ENCODE measurements at places on chromosomes 11 and 22.

DNA sequence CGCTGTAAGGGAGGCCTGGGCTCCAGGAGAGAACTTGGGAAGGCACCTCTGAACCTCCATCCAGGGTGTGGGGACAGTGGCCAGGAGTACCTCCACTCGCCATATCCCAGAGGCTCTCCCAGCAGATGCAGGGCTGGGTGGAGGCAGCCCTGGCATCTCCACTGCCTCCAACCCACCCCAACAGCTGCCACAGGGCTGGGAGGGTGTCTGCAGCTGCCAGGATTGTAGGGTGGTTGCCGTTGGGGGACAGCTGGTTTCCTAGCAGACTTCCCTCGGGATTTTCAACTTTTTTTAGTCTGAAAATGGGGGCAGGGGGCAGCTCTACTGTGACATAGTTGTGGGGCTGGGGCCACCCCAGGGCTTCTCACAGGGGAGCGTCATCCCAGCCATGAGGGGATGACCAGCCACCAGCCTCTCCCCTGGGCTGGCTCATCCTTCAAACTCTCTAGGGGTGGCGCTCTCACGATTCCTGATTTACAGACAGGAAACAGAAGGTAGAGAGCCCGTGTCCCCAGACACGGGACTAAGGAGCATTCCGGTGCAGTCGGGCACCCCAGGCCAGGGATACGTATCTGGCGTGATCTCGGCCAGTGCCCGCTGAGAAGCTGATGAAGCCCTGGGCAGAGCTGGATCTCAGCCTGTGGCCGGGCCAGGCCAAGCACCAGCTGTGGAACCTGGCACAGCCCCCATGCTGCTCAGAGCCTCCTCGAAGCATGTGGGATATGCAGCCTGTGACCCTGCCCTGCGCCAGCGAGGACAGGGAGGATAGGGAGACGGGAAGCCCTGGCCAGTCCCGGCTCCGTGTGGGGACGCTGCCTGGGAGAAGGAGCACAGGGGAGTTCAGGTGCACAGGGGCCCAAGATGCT is 9.9 kb downstream of the PRR5 start:
- DNase-seq: no peak

- peak; percentile 42 for DNase-seq
Measured at GRCh38 chr11:66068923-66069714, 953 bp upstream of the PACS1 start.

- no peak for DNase-seq
Measured at GRCh38 chr22:49015459-49015858, 812.2 kb downstream of the BRD1 start.

DNA sequence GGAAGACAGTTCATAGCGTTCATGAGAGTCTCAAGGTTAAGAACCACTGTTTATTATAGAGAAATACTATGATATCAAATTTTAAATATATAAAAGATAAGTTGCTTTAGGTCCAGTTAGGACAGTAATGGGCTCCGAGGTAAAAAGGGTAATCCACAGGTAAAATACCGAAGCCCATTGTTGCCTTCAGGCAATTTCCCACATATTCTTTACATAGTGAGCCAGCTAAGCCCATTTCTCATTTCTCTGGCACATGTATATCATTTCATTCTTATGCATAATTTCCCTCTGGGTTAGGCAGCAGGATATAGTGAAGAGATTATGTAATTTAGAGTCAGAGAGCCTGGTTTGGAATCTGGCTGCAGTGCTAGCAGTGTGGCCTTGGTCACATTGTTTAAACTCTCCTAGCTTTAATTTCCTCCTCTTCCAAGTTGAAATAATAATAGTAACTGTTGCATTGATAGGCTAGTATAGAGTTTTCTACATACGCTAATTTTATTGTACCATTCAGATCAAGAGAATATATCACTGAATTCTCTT is 7.6 kb upstream of the POU2AF1 start:
- DNase-seq: no peak

GRCh38 chr22:17164392-17165024 is 5.4 kb upstream of the HDHD5 start:
- DNase-seq: no peak

DNA sequence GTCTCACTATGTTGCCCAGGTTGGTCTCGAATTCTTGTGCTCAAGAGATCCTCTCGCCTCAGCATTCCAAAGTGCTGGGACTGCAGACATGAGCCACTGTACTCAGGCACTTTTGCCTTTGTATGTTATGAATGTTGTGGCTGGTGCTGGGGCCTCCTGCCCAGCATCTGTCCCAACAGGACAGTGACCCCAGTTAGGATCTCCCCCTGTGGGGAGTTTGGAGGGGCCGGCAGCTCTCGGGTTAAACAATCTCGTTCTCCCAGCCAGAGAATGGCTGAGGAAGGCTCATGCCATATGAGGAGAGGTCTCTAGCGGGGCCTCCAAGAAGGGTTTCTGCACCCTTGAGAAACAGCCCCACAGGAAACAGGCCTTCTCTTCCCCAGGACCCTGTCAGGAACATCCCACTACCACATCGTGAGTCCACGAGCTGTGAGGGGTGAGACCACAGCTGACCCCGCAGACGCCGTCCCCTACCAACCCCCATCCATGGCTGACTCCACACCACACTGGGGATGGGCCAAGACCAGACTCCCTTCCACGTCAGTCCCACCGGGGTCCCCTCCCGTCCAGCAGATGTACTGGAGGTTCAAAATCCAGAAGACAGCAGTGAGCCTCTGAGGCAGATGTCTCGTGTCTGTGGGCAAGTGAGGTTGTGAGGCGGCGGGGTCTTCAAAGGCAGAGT is 54.1 kb downstream of the SHANK2 start:
- DNase-seq: no peak

- peak; percentile 59 for DNase-seq
Measured at GRCh38 chr11:119356349-119357031, 10.0 kb upstream of the MFRP start.

DNA sequence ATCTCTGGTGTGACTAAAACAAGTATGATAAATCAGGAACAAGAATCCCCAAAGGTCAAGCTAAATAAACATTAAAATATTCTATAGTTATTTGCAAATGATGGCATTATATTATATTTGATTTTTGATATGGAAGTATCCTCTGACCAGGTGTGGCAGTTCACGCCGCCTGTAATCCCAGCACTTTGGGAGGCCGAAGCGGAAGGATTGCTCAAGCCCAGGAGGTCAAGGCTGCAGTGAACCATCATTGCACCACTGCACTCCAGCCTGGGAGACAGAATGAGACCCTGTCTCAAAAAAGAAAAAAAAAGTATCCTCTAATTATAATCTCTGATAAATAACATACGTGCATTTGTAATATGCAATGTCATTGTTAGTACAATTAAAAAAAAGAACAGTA is 6.6 kb upstream of the POU2AF3 start:
- no peak for DNase-seq

Measured in midbrain (tissue), 1 donor.